ENCODE measurements at places on chromosomes 6 and 20.

GRCh38 chr6:159809149-159809548 is 9.1 kb downstream of the PNLDC1 start:
- DNase-seq = no peak

- DNase-seq = no peak
Measured at GRCh38 chr6:166318227-166318626, 10.0 kb upstream of the PRR18 start.

- no peak for DNase-seq
Measured at GRCh38 chr6:12293931-12294807, 4.0 kb downstream of the EDN1 start.

GRCh38 chr6:21887231-21888185 is 294.0 kb downstream of the SOX4 start:
- DNase-seq = no peak

GRCh38 chr20:14706555-14706954 is 369.1 kb upstream of the FLRT3 start:
- DNase-seq = no peak

DNA sequence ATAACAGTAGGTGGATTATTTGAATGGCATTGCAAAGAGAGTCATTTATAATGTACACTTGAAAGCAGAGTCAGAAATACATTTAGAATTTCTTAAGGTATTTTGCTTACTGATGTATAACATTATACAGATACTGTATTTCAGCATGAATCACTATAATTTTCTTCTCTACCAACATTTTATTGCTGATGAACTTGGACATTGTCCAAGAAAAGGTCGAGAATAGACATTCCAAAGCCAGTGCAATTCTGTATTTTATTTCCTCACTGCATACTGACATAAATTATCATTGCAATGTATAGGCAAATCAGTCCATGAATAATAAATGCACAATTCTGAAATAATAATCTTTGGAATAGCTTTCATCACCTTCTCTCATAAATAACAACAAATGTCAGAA is 1420.0 kb upstream of the EYS start:
- no peak for DNase-seq

DNA sequence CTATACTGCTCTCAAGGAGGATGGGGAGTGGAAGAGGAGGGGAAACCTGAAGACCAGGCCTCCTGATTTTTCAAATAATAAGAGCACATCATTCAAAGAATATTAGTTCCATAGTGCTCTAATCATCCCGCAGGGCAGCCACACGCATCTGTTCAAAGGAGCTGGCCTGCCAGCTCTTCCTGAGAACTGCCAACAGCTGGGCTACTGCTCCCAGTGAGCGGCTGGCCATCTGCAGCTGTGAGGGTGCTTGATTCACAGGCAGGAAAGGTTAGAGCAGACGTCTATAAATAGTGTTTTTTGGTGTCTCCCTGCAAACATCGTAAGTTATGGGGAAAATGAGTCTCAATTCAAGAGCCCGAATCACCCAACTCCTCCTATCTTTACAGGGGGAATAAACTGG is 17.3 kb downstream of the NSFL1C start:
- DNase-seq = no peak

GRCh38 chr6:30998785-30999184 is 11.5 kb upstream of the MUC22 start:
- no peak for DNase-seq

- no peak for DNase-seq
Measured at GRCh38 chr20:48763216-48763914, 64.4 kb downstream of the PREX1 start.

DNA sequence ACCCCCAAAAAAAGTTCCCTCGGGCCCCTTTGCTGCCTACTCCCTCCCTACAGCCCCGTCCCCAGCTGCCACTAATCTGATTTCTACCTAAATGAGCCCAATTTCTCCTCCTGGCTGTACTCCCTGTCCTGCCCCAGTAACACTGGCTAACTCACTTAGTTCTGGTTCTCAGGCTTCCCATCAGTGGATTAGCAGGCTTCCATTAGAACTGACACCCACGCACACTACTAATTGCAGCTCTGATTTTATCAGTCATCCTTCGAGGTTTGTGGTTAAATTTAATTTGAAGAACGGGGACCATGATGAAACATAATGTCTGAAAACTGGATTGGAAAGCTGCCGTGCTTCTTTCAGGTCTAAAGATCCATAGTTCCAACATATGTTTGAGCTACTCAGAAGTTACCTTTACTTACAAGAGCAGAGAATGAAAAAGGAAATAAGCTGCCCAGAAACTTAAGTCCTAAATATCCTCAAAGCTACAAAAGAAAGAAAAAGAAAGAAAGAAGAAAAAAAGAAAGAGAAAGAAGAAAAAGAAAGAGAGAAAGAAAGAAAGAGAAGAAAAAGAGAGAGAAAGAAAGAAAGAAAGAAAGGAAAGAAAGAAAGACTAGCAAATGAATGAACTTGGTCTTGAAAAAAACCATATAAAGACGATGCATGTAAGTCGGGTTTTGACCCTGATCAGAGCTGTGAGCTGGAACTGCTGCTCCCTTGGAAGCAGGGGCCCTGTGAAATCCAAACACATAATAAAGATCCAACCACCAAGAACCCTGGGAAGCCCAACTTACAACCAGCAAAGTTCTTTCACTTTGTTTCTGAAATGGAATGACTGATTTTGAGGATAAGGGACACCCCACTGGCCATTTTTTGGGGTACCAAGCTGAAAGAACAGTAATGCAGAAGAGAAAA is 51.7 kb downstream of the CNKSR3 start:
- no peak for DNase-seq

DNA sequence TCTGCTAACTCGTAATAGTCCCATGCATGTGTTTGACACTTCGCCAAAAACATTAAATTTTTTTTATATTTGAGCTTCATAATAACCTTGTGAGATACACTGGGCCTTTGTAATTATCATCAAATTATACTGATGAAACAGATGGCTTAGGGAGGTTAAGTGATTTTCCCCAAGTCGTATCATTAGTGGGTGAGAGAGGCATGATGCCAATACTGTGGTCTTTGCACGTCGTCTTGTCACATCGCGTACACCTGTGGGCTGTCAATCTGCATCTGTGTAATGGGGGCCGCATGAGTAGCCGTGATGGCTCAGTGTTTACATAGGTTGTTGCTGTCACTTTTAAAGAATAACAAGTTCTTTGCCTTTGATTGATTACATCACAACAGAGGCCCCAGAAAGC is 1.7 kb downstream of the PRL start:
- no peak for DNase-seq

DNA sequence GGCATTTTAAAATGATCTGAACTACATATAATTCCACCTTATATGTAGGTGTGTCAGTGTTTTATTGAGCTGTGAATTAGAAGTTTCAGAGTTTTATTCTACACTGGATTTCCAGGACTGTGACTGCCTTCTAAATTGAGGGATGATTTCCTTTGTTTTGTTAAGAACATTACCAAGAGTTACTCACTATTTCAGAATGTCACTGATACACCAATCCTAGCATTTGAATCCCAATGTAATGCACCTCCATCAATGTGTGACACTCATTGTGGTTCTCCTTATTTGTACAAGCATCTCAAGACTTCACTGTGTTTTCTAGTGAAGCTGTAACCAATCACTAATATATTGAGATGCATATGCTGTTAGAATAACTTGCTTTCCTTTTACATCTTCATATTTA is 86.8 kb downstream of the PLCB1 start:
- DNase-seq = no peak

GRCh38 chr20:9488063-9488462 is 26.3 kb upstream of the LAMP5 start:
- no peak for DNase-seq

GRCh38 chr20:18669241-18670019 is 81.6 kb downstream of the DTD1 start:
- no peak for DNase-seq

GRCh38 chr6:168355716-168356522 is 36.3 kb upstream of the DACT2 start:
- DNase-seq = peak; percentile 19

GRCh38 chr20:38231531-38232121 is 28.9 kb downstream of the KIAA1755 start:
- DNase-seq = no peak

GRCh38 chr20:63191400-63191799 is 24.5 kb downstream of the YTHDF1 start:
- no peak for DNase-seq

DNA sequence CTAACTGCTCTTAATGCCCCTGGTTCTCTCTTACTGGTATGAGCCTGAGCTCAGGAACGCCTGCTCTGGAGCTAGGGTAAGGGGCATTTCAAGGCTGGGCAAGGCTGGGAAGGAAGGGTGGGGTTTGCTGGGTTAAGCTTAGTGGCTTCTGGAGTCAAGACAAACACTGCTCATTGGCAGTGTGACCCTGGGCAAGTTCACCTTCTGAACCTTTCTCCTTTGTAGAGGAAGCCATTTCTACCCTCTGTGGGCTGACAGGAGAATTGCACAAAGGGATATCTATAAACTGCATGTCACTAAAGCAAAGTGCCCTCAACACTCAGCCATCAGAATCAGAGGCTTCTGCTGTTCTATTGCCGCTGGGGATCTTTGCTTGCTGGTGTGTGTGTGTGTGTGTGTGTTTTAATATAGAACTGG is 20.3 kb upstream of the LRRN4 start:
- no peak for DNase-seq

DNA sequence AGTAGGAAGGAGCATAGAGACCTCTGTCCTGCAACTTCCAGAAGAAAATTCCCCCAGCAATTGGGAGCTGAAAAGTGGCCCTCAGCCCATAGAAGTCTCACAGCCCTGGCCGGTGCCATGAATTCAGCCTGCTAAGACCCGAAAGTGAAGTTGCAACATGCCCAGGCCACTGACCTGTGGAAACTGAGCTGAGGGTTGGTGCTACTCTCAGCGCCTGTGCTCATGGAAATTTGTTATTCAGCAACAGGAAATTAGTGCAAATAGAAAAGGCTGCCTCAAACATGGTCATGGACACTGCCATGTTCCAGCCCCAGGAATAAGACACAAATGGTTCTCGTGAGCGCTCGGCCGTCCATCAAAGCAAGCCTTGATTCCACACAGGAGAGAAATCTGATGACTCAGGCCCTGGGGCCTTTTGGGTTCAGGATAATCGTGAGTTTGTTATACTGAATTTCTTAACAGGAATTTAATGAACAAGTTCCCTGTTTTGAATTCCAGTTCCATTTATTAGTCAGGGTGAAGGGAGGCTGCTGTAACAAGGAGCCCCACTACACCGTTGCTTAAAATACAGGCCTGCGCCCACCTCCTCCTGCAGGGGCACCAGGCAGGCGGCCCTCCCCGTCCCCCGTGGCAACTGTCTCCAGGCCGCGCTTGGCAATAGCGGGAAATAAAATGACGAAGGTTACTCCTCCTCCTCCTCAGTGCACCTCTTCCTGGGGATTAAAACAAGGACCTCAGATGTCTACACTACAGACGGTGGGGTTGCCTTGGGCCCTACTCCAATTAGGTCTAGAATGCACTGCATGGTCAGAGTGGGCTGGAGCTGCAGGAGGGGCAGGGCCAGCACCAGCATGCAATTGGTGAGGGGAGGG is 152.9 kb downstream of the ERMARD start:
- no peak for DNase-seq

DNA sequence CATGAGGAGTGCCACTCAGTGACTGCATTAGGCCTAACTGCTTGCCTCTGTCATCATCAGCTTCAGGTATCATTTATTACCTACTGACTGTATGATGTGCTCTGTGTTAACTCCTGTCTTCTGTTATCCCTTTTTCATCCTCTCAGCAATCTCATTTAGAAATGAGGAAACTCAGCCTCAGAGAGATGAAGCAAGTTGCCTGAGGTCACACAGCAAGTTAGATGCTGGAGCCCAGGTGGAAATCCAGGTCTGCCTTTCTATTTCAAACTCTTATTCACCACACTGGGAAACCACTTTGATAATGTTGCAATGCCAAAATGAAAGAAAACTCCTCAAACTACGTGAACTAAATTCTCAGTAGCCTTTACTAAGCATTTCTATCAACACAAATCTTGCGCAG is 1.3 kb downstream of the FERMT1 start:
- no peak for DNase-seq

Measured in stimulated activated naive CD8-positive, alpha-beta T cell treated with anti-CD3 and anti-CD28 coated beads, Interleukin-15, amount 100 ng/mL, for 72 hours (primary cell).